Fibroblast of the aortic adventitia (primary cell): ENCODE measurements at places on chromosomes 7 and 10. TPM values are rescaled to one million over a fixed set of nuclear protein-coding genes. Genes with fewer than 3 reads are reported as not detected.

- DNase-seq: no peak
These were observed 168.9 kb downstream of the SLIT1 start for GRCh38 chr10:97016728-97017473.

GRCh38 chr7:139845443-139845805 lies 16.4 kb downstream of the TBXAS1 start:
- no peak for DNase-seq

DNA sequence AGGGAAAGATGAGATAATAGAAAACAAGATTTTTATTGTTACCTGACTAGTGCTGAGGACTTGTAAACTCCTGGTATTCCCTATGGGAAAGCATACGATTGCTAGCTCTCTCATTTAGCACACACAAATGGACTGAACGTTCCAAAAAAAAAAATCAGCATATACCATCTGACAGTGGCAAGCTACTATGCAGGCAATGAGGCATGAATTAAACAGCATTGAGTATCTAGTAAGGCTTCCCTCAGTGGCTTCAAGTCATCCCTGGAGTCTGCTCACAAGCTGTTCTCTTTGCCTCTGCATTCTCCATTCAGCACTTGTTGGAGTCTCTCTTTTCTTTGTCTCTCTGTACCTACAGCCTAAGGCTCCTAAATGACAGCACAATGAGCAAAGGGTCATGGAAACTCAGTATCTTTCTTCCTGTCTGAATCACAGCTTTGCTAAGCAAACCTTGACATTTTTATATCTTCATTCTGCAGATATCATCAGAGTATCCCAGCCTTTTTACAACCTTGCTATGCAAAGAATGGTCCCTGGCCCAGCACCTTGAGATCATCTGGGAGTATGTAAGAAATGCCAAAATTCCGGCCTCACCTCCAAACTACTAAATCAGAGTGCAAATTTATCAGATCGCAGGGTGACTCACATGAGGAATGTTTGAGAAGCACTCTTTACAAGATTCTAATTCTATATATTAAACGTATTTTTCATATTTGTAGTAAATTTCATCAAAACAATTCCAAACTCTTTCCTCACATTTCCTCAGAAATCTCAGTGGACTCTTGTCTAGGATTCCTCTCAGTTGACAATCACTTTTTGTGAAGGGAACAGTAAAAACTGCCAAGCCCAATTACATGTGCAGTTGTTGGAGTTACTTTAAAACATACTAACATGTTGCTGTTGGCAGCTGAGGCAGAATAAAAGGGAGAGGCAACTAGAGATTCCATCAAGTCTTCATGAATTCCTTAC lies 10.8 kb upstream of the LIPA start:
- peak; percentile 93 for DNase-seq

GRCh38 chr10:79081353-79082034 lies 12.7 kb downstream of the ZMIZ1 start:
- peak; percentile 93 for DNase-seq

DNA sequence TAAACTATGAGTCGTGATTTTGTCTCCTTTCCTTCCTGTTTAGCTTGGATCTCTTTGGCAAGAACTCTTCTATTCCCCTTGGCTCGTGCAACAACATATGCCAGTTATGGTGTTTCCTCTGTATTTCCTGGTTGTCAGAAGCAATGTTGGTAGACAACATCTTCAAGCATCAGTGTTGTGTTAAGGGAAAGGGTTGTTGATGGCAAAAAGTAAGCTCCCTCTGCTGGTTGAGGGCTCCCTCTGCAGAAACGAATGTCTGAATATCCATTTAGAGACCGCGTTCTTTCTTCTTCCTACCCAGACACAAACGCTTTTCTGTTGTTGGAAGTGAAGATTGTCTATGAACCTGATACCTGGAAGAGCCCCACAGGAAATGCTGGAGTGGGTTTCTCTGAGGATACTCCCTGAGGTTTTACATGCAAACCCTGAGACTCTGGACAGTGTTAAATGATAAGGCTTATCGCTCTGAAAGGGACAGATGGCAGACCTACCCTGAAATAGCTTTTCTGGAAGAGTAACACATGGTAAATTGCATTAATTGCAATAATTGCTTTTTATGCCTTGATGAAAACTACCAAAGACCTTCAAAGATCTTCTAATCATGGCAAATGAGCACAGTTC lies 23.5 kb upstream of the C1QL3 start:
- DNase-seq: peak; percentile 56

DNA sequence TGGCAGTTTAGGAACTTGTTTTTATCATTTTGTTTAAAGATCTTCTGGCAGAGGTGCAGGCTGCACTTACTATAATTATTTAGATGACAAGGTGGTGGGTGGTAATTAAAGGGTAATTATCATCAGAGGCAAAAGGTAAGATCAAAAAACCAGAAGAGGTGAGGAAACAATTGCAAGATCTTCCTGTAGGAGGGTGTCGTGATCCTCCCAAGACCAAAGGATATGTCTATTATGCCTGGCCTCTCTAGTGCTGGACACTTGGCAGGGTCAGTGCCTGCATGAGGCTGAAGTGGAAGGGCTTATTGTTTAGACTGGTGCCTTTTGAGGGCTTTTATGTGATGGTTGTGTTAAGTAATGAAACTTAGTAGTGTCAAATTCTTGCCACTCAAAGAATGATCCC lies 1.8 kb upstream of the WAPL start:
- peak; percentile 47 for DNase-seq

DNA sequence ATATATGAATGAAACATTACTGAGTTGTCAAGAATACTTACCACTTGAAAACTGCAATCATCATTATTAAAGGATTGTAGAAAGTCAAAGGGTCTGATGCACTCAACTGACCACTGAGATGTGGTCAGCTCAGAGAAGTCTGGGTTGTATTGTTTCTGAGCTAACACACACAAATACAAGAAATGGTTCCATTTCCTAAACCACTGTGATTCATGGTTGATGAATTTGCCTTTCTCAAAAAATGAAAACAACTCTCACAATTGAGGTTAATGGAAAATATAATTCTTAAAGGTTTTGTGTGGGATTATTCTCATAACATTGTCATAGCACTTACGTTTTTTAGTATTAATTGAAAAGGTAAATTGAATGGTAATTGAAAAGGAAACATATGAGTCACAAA lies 45.6 kb upstream of the TAS2R16 start:
- DNase-seq: peak; percentile 38

DNA sequence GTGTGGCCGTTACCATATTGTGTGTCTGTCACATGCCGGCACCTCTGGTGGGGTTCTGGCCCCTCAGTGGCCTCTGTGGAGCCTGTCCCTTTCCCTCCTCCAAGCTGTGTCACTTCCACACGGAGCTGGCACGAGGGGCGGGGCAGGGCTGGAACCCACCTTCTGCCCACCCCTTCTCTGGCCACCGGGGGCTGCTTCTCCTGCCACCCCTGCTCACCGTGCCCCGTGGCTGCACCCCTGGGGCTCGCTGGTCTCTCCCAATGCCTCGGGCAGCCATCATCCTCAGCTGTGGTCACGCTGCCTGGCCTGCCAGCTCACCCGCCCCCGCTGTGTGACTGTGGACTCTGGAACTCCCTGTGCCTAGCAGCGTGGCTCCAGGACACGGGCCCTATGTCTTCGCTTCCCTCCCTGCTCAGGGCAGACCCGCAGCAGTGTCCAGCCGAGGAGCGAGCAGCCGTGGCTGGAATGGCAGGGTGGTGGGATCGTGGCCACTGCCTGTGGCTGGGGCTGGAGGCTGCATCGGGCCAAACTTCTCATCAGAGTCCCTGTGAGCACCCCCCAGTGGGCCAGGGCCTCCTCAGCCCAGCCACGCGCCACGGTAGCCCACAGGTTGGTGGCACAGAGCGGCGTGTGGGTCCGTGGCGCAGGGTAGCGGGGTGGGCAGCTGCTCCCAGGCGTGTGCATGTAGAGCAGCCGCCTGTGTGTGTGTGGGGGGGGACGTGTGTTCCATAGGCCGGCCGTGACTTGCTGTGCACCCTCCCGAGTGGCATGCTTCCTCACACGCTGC lies 8.1 kb downstream of the TTYH3 start:
- no peak for DNase-seq

GRCh38 chr10:49285232-49285631 lies 13.7 kb upstream of the C10orf71 start:
- no peak for DNase-seq

DNA sequence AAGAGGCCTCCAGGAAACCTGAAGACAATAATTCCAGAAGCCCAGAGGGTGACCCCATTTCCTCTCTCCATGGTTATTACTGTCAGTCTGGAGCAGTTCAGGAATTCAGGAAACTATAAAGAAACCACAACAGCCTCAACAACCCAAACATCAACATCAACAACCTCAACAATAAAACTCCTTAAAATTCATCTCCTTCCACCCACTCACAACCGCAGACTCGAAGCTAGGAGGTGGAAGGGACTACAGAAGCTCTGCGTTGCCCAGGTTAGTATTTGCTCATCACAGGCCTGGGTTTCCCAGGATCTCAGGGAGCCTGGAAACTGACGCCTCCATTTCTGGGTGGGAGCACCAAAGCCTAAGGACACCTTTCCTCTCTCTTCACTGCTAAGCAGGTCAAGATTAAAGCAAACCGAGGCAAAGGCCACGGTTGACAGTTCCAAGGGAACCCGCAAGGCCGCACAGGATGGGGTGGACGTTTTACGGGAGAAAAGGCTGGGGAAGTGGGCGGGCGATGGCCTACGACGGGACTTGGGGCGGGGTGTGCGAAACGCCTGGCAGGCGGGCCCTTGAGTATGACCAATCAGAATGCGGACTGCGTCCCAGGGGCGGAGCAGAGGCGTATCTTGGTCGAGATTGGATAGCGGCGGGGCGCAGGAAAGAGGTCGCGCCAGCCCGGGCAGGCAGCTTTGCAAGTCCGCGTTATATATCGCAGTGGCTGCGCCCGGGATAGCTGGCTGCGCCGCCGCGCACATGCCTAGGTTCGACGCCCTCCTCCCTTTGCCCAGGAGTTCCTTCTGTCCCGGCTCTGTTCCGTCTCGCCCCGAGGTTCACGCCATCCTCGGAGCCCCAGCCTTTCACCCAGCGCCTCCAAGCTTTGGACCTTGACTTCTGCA lies at the start of gene ELOVL3:
TSS of gene ELOVL3 (plus strand) at position 654 of the 896 bp plus-strand sequence. CDS start 250 bp downstream, outside the sequence.
- DNase-seq: peak; percentile 94

DNA sequence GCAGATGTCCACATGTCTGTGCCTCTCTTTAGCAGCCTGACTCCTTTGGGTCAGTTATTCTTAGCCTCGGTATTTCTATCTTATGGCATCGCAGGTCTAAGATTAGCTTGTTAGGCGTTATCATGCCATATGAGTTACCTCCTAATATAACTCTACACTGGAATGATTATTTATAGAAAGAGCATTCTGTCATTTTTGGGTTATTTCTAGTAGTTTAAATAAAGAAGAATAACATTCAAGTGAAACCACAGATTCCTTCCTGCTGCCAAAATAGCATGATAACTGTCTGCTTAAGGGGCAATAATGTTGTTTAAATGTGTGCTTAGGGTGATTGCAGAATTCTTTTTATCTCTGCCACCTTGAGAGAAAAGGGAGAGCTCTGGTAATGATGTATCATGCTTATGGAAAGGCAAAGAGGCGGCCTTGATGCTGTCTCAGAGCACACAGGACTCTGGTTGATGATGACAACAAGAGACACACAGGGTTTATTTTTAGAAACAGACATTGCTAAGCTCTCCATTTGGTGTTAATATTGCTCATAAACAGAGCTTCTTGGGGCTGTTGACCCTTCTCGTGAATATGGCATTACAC lies 10.4 kb downstream of the HDAC9 start:
- DNase-seq: peak; percentile 52

The ZNF33A gene
- total RNA-seq: 19.3 and 21.4 TPM in 2 replicates

The ODAD2 gene
- 0.18 and 0.57 TPM in 2 replicates for total RNA-seq

The JCAD gene
- 2.3 and 27.9 TPM in 2 replicates for total RNA-seq

The CTAGE6 gene
- 0.90 and 4.5 TPM in 2 replicates for total RNA-seq
